Spleen (tissue), 13 donors: ENCODE measurements at places on chromosomes 1 and 21.
A peak's percentile ranks its signal among the peaks of the same experiment; 100 is the strongest.

GRCh38 chr1:114627107-114627506, 42.7 kb downstream of the DENND2C start:
- no peaks in the 10 kb centered on the region for H3K27me3 ChIP-seq
- H3K4me3 ChIP-seq: no peak overlapping the region
- no peak overlapping the region for H3K27ac ChIP-seq
- no peaks in the 10 kb centered on the region for H3K4me1 ChIP-seq
- no peaks in the 10 kb centered on the region for H3K36me3 ChIP-seq

DNA sequence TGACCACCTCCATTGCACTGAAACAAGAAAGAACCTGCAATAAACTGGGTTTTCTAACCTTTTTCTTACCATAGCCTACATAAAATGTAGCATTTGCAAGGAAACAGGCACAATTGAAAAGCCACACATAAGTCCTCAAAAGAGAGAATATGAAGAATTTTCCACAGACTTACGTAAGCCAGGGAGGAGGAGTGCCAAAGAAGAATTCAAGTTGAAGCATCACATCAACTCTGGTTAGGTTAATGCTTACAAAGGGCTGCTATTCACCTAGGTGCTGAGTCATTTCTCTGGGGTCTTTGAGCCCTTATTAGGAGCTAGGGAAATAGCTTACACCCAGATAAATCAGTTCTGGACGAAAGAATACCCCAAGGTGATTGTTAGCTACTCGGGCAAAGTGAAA, 9.6 kb downstream of the OSCP1 start:
- H3K36me3 ChIP-seq: no peaks in the 10 kb centered on the region
- H3K4me1 ChIP-seq: no peaks in the 10 kb centered on the region
- DNase-seq: no peak
- H3K27me3 ChIP-seq: no peaks in the 10 kb centered on the region
- H3K4me3 ChIP-seq: no peak overlapping the region

DNA sequence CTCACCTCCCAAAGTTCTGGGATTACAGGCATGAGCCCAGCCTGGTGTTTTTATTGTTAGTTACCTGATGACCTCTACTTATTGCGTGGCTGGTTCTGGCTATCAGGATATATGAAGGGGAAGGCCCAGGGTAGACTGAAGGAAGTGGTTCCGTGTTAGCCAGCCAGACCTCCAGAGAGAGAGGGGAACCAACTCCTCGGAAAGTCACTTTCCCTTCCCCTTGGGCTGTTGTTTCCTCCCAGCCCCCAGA, 2.5 kb upstream of the RCSD1 start:
- H3K4me3 ChIP-seq: no peak overlapping the region
- H3K27ac ChIP-seq: peak overlapping the region; percentile 99
- no peak for DNase-seq
- peaks cover 32% of the 10 kb centered on the region for H3K4me1 ChIP-seq
- no peaks in the 10 kb centered on the region for H3K27me3 ChIP-seq

GRCh38 chr1:192775631-192776030, 33.2 kb upstream of the RGS2 start:
- no peaks in the 10 kb centered on the region for H3K27me3 ChIP-seq
- H3K4me1 ChIP-seq: no peaks in the 10 kb centered on the region
- no peak overlapping the region for H3K4me3 ChIP-seq
- H3K27ac ChIP-seq: no peak overlapping the region

DNA sequence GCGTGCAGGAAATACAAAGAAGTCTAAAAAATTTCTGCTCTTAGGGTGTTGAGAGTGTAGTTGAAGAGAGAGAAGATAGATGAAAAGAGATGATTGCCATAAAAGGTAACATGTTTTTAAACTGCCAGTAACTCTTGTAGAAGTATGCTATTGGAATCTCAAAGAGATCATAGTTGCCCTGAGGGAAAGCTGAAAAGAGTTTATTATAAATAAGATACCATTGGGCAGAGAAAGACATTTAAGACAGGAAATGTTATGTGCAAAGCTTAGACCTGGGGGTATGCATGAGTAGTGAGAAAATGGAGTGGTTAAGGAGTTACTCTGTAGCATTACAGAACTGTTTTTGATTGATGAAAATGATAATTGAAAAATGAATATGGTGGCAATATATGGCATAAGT, 17.6 kb downstream of the GABPA start:
- H3K36me3 ChIP-seq: peaks cover 31% of the 10 kb centered on the region
- no peak overlapping the region for H3K4me3 ChIP-seq
- H3K27ac ChIP-seq: no peak overlapping the region
- no peak for DNase-seq
- no peaks in the 10 kb centered on the region for H3K27me3 ChIP-seq

- H3K27ac ChIP-seq: peak overlapping the region; percentile 57
- H3K27me3 ChIP-seq: no peaks in the 10 kb centered on the region
- no peaks in the 10 kb centered on the region for H3K36me3 ChIP-seq
- peaks cover 6% of the 10 kb centered on the region for H3K4me1 ChIP-seq
- no peak for DNase-seq
Measured at GRCh38 chr21:45709173-45709572, 65.6 kb downstream of the PCBP3 start.
